ENCODE measurements at places on chromosomes 4 and X. TPM values are rescaled to one million over a fixed set of nuclear protein-coding genes. Genes with fewer than 3 reads are reported as not detected.

UBE2K gene
- total RNA-seq, result 70.8 TPM

SPARCL1 gene
- total RNA-seq, result not detected

SH3BGRL gene
- total RNA-seq, result 48.8 TPM

ZCCHC4 gene
- total RNA-seq, result 15.3 TPM

SPANXN3 gene
- not detected for total RNA-seq

TEX13C gene
- total RNA-seq, result not detected

GRCh38 chr4:24471486-24472160 lies 112.7 kb downstream of the DHX15 start:
- peak; percentile 13 for DNase-seq

- DNase-seq, result no peak
Observed at GRCh38 chr4:153634738-153635353, 49.2 kb upstream of the TLR2 start.

DNA sequence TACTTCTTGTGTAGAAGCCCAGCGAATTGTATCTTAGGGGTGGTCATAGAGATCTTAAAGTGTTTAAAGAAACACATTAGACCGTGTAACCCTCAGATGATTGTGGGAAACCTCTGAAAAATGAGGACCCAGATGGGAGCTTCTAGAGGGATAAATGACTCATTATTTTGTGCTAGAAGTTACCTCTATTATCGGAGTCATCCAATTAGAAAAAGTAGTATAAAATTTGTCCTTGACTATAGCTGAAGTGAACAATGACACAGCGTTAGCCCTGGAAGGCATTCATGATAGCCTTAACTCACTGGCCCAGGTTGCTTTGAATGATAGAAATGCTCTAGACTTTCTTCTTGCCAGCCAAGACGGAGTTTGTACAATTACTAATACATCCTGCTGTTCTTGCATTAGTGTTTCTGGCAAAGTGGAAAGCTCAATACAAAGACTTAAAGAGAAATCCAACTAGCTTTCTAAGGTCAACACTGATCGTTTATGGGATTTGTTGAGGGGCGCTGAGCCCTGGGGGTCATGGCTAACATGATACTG lies 178.9 kb upstream of the VEGFC start:
- DNase-seq, result no peak

DNA sequence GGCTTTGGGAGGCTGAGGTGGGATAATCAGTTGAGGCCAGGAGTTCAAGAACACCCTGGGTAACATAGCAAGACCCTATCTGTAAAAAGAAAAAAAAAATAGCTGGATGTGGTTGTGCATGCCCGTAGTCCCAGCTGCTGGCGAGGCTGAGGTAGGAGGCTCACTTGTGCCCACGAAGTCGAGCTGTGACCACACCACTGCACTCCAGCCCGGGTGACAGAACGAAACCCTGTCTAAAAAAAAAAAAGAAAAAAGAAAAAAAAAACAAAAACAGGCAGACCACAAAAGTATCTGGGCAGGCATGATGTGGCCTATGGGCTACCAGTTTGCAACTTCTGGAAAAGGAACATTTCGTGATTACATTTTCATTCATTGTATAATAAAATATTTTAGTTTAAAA lies 38.1 kb upstream of the RASGEF1B start:
- DNase-seq, result no peak

DNA sequence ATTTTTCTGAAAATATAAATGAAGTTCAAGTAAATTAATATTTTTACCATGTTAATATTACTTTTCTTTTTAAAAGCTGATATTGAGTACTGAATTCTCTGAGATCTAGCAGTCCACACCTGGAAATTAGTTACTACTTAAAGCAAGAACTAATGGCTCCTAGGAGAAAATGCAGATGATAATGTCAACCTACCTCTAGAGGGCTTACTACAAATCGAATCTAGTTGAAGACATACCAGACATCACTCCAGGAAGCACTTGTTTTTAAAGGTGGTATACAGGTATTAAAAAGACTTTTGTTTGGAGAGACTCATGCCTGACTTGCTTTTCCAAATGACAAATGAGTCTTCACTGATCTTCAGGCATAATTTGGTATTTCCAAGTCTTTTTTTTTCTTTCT lies 516.4 kb upstream of the BOD1L1 start:
- no peak for DNase-seq

- no peak for DNase-seq
Observed at GRCh38 chr4:74423104-74423503, 21.8 kb upstream of the AREG start.

DNA sequence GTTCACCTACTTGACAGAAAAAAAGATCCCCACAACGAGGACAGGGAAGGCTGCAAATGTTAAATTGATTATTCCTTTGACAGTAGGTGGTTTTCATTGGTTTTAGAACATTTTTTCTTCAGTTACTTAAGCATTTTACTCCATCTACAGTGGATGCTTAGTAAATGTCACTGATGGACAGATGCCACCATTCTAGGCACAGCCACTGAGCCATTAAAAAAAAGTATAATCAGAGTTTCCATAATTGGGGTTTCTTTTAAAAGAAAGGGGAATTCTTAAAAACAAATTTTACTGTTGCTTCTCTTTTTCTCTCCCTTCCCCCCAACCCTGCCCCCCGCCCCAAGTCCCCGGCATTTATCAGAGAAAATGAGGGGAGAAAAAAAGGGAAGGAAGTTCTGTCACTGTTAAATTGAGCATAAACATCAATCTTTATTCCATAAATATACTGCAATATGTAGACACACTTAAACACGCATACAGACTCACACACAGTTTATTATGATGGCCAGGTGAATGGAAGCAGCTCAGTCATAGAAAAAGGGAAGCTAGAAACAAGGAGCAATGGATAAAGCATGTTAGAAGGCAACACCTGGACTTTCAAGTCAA lies 79.7 kb upstream of the PRPS2 start:
- DNase-seq, result no peak

GRCh38 chr4:94559351-94559806 lies 107.6 kb downstream of the PDLIM5 start:
- DNase-seq, result no peak

DNA sequence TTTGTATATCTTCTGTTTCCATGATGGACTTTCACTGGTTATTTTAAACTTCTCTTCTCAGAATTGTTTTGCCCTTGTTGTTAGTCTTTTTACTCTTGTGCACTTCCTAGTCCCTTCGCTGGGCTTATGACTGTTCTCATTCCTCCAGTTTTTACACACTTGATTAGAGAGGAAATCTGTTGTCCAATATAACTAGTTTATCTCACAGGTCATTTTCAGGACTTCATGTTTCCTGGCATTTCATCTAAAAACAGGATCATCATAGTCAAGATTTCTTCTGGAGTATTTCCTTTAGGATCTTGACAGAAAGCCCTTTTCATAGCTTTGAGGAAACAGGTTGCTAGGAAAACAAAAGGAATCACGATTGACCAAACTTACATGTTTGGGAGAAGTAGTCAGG lies 3.0 kb downstream of the FNIP2 start:
- DNase-seq, result no peak

DNA sequence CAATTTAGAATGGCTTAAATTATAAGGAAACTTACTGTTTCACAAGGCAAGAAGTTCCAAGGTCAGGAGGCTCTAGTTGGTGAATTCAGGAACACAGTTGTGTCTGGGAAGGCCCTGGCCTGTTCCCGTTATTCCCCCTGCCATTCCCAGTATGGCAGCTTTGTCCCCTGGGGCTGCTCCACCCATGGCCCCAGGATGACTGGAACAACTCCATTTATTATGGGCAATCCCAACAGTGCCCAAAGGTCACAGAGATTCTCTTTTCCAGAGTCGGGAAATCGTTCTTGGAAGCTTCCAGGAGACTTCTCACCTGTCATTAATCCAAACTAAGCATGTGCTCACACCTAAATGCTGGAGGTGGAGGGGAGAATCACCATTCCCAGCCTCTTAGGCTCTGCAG lies 2.8 kb upstream of the PRKG2 start:
- DNase-seq, result no peak

- DNase-seq, result no peak
Observed at GRCh38 chrX:129540722-129541184, 694 bp downstream of the OCRL start.

DNA sequence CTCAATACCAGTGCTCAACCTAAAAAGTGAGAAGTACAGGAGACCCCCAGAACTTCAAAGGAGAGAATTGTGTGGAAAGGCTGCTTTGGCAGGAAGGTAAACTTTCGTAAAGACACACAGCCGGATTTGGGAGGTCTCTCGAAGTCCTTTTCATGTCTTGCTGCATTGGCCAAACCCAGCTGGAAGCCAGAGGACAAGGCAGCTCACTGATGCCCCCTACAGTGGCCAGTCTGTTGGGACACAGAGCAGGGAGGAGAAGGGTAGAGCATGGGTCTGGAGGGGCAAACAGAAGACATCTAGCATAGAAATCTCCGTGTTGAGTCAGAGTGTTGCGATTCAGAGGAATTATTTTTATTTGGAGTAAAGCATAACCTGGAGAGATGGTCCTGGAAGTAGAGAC lies 198.9 kb downstream of the ANK2 start:
- DNase-seq, result no peak

DNA sequence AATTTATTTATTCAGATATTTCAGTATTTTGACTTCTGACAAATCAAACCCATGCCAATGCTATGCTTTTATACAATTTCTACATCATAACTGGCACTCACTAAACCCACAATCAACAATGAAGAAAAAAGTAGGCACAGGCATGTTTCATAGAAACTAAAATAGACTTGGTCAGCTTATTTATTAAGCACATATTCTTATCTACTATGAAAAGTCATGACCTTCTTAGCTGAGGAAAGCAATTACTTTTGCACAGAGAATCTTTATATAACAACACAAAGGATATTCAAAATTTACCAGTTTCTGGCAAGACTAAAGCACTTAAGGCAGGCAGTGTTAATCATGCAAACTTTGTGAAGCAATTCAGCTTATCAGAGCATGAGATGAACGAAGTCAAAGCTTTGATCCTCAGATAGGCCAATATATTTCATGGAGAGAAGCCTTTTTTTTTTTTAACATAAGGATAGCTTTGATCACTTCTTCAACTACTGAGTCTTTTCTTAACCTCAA lies 490.6 kb downstream of the INPP4B start:
- DNase-seq, result no peak

DNA sequence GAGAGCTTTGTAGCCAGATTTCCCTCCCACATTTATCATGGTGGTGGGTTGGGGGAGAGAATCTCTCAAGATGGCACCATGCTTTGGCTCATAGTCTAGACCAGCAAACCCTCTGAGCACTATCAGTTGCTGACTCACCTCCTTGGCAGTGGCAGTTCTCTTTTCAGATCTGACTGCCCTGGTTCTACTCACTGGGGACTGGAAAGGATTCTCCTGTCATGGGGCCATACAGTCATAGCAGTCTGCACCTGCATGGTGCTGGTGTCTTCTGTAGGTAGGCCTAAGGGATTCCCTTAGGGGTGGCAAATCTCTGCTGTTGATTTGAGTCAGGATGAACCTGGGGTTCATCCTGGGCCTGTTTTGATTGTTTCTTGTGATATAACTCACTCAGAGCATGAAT lies 2.6 kb downstream of the TEX13B start:
- DNase-seq, result no peak

GRCh38 chr4:48681856-48682255 lies 98.2 kb downstream of the FRYL start:
- no peak for DNase-seq

DNA sequence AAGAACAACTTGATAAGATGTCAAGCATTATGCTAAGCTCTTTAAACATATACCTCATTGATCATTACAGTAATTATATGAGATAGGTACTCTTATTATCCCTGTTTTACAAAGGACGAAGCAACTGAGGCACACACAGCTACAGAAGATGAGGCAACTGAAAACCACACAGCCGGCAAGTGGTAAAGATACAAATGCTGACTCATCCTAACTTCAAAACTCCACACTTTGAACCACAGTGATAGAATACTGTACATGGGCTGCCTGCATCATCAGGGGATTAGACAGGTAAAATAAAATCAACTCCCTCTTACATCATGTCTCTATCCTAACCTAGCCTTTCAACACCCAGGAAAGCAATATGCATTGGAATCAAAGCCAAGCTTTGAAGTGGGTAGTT lies 47.8 kb downstream of the LHFPL1 start:
- no peak for DNase-seq

DNA sequence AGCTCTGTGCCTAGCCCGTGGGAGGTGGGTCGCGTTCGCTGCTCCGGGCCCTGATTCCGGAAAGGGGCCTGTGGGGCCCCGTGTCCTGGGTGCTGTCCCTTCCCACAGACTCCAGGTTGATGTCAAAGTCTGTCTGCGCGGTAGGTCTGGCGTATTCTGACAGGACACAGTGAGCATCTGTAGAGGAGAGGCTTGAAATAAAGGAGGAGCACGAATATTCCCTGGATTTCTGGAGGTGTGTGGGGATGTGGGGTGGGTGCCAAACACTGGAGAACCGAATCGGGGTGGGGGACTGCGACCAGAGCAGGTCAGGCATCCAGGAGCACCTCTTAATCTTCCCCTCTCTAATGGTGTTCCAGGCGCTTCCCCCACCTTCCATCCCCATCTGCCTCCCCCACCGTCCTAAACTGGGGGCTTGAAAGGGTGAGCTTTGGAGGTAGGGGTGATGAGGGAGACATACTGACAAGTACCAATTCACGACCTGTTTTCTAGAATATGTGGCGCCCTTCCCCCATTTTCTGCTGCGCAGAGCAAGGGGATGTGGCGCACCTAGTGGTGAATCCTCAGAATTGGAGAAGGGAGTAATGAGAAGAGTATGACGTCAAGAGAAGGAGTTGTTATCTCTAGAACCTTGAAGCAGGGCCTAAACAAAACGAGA lies 877 bp downstream of the GPRASP1 start:
- DNase-seq, result no peak

GRCh38 chrX:19697416-19697815 lies 182.1 kb upstream of the MAP3K15 start:
- DNase-seq, result no peak

- no peak for DNase-seq
Observed at GRCh38 chrX:80984118-80984517, 174.4 kb upstream of the BRWD3 start.

DNA sequence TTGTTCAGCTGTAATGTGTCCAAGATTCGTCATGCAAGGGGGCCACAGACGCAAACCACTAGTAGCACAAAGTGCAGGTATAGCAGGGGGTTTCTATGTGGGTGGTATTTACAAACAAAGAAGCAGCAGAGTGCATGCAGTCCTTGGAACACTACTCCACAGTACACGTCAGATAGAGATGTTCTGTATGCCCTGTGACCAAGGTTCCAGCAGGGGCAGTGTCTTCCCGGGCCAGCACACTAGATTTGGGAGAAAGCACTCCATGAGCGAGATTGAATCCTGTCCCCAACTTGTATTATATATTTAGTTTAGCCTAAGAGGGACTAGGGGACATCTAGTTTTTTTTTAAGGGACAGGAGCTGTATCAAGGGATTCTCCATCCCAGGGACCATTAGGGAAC lies 54.4 kb upstream of the ESX1 start:
- DNase-seq, result no peak

DNA sequence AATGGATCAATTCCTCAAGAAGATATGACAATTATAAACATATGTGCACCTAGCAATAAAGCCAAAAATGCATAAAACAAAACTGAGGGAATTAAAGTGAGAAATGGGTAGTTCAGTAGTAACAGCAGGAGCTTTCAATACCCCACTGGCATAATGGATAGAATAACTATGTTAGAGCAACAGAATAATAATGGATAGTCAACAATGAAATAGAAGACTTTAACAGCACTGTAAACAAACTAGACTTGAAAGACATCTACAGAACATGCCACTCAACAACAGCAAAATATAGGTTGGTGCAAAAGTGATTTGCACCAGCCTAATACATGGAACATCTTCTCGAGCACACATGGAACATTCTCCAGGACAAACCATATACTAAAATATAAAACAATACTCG lies 20.0 kb upstream of the MBNL3 start:
- no peak for DNase-seq

- no peak for DNase-seq
Observed at GRCh38 chr4:168550064-168550766, 53.4 kb downstream of the PALLD start.

Data from activated naive CD4-positive, alpha-beta T cell treated with anti-CD3 and anti-CD28 coated beads, Interleukin-2, amount 50 U/mL, for 72 hours (primary cell).